ENCODE measurements at places on chromosomes 1 and 21.
A peak's percentile ranks its signal among the peaks of the same experiment; 100 is the strongest.

DNA sequence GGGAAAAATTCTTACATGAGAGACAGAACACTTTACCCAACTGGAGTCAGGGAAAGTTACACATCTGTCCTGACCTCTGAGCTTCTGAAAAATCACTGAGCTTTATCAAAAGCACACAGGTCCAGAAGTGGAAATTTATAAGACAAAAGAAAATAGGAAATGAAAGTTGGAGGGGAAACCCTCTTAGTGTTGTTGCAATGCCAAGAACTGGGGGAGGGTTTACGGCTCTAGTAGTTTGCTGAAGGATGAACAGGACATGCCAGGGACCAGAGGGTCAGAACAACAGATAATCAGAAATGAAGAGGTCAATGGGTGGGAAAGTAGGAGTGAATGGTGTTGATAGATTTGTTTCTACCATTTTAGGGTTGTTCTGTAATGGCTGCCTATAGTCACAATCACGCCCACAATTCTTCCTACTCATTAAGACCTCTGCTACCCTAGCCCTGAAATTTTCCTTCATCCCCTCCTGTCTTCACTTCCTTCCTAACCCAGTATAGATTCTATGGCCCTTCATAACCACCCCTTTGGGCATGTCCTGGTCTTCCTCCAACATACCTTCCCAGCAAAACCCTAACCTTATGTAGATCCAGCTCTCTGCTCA lies 30.3 kb upstream of the FMOD start:
- DNase-seq = no peak

GRCh38 chr1:201391651-201392511 lies 7.2 kb downstream of the LAD1 start:
- no peak for DNase-seq

DNA sequence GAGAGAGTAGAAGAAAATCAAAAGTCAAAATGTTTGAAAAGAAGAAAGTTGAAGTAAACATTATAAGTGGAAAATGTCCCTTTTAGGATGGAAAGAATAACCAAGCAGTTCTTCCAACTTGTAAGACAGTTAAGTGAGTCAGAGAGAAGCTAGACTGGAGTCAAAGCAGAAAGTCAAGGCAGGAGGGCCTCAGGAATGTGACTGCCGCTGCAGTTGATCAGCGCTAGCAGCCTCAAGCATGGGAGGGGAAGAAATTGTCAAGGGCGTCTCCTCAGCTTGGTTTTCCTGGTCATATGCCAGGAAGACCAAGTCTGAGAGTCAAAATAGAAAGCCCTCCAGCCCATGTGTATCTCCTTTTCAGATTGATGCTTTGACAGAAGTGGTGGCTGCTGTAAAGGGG lies 23.2 kb downstream of the HAO2 start:
- DNase-seq = no peak

DNA sequence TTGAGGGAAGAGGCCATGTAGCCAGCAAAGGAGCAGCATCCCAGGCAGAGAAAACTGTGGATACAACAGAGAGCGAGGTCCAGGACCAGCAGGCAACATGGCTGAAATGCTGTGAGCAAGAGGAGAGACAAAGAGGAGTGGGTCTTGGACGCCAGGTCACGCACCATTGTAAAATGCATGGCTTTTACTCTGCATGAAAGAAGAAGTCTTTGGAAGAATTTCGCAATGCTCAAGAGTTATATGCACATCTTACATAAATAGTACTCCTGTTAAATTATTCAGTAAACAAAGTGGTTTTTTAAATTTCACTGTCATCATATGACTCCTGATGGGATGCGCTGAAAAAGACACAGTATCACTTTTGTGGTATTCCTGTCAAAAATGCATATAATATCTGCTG lies 3.5 kb downstream of the CD244 start:
- no peak for DNase-seq

- peak; percentile 29 for DNase-seq
These were observed 2.5 kb downstream of the RGS4 start for GRCh38 chr1:163071405-163072255.

- DNase-seq = no peak
These were observed 129.7 kb upstream of the RUNX1 start for GRCh38 chr21:35178827-35179226.
